ENCODE measurements at places on chromosomes 5 and 9. TPM values are rescaled to one million over a fixed set of nuclear protein-coding genes. Genes with fewer than 3 reads are reported as not detected.

Gene IFNA21
- polyA plus RNA-seq: 0.13 TPM

Gene AGGF1
- polyA plus RNA-seq: 26.8 TPM

DNA sequence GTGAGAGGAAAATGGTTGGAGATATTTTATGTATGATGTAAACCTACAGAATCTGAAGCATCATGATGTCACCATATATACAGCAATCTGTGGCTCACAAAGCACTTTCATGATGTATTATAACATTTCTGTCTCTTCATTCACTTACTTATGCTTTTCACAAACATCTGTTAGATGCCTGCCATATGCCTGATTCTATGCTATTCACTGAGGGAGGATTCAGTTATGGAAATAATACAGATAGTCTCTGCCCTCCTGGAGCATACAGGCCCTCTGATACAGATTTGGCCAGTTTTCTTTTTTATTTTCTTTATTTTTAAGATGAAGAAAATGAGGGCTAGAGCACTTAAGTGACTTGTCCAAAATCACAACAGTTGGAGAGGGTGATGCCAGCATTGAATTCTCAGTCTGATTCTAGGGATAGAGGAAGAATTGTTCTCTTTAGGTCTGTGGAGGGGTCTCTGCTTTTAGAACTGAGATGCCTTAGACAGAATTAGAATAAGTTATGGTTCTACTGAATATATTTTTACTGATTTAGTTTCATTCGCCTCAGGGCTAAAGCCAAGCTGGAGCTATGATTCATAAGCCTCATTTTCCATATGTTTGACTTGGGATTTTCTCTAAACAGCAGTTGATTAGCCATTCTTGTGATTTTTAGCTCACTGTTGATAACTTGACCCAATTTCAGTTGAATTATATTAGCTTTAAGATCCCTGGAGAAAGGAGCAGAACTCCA is 636.4 kb downstream of the PRELID2 start:
- DNase-seq: no peak

DNA sequence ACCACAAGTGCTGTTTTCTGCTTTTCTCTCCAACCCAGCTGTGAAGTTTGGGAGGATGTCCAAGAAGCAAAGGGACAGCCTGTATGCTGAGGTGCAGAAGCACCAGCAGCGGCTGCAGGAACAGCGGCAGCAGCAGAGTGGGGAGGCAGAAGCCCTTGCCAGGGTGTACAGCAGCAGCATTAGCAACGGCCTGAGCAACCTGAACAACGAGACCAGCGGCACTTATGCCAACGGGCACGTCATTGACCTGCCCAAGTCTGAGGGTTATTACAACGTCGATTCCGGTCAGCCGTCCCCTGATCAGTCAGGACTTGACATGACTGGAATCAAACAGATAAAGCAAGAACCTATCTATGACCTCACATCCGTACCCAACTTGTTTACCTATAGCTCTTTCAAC is 145.2 kb downstream of the RORB start:
- no peak for DNase-seq

- DNase-seq: no peak
Measured at GRCh38 chr9:114811966-114812636, 6.3 kb upstream of the TNFSF15 start.

Measured in large intestine (tissue), 12 donors.